ENCODE measurements at places on chromosomes 1 and 21.

DNA sequence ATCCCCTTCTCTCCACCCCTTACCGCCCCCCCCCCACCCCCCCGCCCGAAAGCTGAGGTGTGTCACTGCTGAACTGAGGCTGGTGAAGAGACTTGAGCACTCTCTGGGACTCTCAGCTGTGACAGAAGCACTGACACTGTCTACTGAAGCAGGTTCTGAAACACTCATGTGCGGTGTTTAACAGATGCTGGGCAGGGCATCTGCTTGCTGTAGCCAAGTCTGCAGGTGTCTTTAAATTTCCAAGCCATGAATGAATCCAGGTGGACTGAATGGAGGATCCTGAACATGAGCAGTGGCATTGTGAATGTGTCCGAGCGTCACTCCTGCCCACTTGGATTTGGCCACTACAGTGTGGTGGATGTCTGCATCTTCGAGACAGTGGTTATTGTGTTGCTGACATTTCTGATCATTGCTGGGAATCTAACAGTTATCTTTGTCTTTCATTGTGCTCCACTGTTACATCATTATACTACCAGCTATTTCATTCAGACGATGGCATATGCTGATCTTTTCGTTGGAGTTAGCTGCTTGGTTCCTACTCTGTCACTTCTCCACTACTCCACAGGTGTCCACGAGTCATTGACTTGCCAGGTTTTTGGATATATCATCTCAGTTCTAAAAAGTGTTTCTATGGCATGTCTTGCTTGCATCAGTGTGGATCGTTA lies at the start of gene GPR52:
GPR52 (plus strand) TSS at position 99 of the 665 bp plus-strand sequence; CDS start at position 247, 148 bp downstream.
- DNase-seq, result no peak

- DNase-seq, result no peak
These were observed 29.8 kb downstream of the PKP1 start for GRCh38 chr1:201313086-201313485.

- no peak for DNase-seq
These were observed 102.8 kb upstream of the ARTN start for GRCh38 chr1:43830802-43831201.

- no peak for DNase-seq
These were observed 2.3 kb downstream of the FYB2 start for GRCh38 chr1:56816909-56817308.

GRCh38 chr1:224801844-224802490 lies 127.5 kb upstream of the DNAH14 start:
- DNase-seq, result no peak

DNA sequence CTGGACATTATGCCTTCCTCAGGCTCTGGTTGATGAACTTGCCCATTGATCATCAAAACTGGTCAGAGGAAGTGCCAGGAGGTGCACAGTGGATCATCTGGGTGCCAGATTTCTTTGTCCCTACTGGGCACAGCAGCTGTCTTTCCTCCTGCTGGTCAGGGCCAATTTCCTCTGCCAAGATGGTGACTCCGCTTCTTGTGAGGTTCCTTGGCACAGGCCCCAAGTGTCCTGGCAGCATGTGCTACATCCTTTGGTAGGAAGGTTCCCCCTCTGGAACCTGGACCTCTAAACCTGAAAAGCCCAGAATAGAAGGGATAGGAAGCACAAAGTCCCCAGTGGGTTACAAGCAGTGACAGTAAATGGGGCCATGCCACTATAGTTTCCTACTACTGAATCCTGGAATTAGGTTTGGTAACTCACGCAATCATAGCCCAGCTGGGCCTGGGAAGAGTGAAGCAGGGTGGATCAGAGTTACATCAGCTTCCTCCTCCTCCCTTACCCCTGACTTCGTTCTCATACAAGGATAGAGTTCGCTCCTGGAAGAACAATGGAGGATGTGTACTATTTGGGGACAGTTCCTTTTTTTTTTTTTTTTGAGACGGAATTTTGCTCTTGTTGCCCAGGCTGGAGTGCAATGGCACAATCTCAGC lies 147.1 kb downstream of the CNIH3 start:
- DNase-seq, result no peak

DNA sequence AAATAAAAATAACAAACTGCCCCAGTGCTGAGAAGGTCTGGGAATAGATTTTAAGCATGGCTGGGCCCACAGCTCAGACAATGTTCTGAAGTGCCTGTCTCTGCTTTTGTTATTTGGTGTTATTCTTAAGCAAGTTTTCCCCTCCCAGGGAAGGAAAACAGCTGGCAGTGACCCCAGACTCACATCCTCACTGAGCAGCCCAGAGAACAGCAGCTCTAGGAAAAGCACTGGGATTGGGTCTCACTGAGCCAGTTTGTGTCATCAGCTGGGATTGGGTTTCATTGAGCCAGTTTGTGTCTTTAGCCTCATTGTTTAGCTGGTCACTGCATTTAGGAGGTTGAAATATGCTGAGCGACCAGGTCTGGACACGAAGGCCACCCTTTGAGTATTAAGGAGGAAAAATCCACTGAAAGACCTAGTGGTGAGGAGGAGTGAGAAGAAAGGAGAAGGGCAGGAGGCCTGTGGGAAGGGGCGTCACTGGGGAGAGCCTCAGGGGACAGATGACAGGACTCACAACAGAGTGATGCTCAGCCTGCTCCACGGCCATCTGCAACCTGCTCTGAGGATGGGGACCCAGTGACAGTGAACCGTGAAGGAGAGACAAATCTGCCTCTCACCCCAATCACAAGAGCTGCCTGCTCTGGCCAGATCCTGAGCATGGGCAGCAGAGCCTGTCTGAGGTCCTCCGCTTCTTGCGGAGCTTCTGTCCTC lies 103.8 kb downstream of the TOMM20 start:
- DNase-seq, result no peak

DNA sequence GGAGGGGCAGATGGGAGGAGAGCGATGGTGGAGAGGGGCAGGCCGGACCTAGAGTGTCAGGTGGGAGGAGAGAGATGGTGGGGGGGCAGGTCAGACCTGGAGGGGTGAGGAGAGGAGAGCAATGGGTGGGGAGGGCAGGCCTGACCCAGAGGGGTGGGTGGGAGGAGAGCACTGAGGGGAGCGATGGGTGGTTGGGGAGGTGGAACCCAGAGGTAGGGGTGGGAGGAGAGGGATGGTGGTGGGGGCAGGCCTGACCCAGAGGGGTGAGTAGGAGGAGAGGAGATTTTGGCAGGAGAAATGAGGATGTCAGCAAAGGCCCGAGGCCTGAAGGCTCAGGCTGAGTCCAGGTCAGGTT lies 157.3 kb upstream of the VAMP3 start:
- DNase-seq, result no peak

DNA sequence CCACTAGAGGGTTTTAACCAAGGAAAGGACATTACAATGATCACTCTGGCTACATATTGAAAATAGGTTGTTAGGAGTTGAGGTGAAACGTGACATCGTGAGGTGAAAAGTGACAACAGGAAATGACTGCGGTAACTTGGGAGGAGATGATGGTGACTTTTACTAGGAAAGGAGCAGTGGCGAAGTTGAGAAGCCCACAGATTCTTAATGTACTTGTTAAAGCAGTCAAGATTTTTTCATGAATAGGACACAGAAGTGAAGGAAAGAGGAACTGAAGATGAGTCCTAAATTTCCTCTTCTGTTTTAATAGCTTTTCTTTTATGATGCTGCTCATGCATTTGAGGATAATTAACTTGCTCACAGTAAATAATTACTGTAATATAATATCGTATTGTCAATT lies 59.5 kb downstream of the OMA1 start:
- DNase-seq, result no peak

GRCh38 chr1:16349847-16350406 lies 2.4 kb downstream of the FBXO42 start:
- DNase-seq, result no peak

DNA sequence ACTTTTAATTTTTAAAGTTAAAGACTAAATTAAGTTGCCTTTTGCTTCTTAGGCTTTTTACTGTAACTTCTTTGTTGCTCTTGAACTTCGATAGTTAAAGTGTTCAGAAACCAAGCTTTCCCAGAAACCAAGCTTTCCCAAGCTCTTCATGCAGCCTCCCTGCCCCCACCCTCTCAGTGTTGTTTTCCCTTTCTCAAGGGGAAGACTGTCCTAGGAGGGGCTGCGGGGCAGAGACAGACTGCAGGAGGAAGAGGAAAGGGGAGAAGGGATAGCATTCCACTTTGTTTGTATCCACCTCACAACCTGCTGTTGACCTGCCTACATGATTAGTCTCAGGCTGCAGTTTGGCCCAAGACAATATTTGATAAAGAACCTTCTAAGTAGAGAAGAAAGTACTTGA lies 39.0 kb upstream of the DIPK1A start:
- no peak for DNase-seq

All from DMS 273 treated with DMSO at 0.1 percent for 48 hours (cell line).